ENCODE measurements at places on chromosomes 5 and 9. TPM values are rescaled to one million over a fixed set of nuclear protein-coding genes. Genes with fewer than 3 reads are reported as not detected.

The SH2D3C gene
- not detected for total RNA-seq

The RNF180 gene
- 0.29 TPM for total RNA-seq

The IL4 gene
- not detected for total RNA-seq

The PAEP gene
- not detected for total RNA-seq

The DMAC1 gene
- 28.7 TPM for total RNA-seq

The NXNL2 gene
- total RNA-seq = not detected

DNA sequence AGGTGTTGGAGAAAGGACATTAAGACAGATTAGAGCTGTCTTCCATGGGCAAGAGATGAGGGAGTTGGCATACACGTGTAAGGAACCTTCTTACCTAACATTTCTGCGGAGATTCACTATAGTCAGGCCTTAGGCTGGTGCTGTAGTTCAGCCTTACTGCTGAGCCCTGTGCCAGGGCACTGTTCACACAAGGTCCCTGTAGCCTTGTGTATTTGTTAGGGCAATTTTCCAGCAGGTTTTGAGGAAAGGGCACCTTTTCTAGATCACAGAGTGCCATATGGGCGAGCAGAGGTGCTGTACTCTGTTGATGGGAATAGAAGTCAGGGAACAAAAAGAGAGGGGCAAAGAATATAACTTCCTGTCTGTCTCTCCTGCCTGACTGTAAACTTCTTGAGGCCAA is 15.6 kb downstream of the PALM2AKAP2 start:
- DNase-seq = no peak

DNA sequence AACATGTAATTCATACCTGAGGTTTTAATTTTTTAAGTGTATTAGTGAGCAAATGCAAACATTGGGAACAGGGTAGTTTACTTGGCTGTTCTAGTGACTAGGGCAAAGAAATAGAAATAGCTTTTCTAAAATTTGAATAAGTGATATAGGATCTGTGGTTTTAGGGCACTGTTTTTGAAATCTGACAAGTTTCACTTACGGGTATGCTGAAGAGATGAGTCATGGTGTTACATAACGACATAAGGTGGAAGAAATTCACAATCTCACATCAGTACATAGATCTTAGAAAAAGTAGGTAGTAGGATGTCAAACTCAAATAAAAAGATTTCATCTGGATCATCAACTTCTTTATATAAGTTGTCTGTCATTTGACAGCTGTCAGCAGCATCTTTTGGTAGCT is 772.3 kb downstream of the MAT2B start:
- no peak for DNase-seq

- DNase-seq = no peak
These were observed 53.0 kb upstream of the NXNL2 start for GRCh38 chr9:88481933-88482332.

GRCh38 chr9:93266521-93267001 is 82.6 kb downstream of the WNK2 start:
- no peak for DNase-seq

DNA sequence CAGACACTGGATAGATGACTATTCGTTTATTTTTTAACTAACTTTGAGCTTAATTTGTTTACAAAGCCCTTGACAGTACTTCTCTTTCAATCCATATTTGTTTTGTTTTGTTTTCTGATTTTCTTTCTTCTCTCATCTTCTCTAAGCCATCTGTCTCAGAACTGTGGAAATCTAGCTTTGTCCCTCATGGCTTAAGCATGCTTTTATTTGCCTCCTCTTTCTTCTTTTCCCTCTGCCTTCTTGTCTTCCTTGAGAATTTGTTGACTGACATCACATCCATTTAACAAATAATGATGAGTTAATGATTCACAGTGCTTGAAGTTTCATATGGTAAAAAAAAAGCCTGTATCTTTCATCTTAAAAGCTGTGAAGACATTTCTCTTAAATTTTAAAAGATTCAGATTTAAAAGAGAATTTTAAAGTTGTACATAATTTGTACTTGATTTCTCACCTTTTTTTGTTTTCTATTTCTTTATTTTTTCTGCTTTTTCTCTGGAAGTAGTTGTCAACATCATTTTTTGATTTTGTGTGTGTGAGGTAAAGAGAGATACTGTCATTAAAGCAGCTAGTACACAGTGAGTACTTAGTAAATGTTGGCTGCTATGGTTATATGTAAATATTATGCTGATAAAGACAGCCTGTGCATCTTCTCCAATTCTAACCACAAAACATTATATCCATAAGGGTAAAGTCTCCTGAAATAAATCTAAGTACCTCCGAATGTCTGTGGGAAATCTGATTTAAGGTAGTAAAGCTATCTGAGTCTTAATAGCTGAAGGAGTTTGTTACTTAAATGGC is 13.9 kb upstream of the SGCD start:
- no peak for DNase-seq

DNA sequence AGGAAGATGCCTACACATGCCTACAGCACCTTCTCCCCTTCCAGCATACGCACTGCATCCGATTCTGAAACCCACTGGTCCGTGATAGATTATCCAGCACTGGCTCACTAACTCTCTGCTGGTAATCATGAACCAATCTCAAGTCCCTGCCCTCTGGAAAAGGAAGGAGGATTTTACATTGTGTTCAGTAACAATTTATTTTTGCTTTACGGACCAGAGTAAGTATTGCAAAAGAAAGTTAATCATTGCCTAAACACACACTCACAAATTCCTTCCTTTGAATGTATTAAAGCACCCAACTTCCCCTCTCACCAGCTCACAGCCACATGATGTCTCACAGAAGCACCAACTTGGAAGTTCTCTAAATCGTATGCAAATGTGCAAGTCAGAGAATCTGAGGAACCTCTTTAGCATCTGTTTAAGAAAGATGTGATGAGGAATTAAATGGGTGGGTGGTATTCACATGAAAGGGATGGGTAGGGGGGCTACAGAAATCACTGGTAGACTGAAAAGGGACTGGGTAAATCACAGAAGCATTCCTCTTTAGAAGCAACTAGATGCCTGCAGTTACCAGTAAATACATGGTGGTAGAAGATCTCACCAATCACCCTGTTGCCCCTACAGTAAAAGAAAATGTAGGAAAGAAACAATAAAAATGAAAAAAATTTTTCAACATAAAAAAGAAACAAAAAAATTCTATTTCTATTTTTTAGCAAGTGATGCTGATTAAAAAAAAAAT is 8.4 kb downstream of the GNAQ start:
- DNase-seq = peak; percentile 77

GRCh38 chr9:95461448-95462248 is 55.1 kb downstream of the PTCH1 start:
- DNase-seq = no peak

DNA sequence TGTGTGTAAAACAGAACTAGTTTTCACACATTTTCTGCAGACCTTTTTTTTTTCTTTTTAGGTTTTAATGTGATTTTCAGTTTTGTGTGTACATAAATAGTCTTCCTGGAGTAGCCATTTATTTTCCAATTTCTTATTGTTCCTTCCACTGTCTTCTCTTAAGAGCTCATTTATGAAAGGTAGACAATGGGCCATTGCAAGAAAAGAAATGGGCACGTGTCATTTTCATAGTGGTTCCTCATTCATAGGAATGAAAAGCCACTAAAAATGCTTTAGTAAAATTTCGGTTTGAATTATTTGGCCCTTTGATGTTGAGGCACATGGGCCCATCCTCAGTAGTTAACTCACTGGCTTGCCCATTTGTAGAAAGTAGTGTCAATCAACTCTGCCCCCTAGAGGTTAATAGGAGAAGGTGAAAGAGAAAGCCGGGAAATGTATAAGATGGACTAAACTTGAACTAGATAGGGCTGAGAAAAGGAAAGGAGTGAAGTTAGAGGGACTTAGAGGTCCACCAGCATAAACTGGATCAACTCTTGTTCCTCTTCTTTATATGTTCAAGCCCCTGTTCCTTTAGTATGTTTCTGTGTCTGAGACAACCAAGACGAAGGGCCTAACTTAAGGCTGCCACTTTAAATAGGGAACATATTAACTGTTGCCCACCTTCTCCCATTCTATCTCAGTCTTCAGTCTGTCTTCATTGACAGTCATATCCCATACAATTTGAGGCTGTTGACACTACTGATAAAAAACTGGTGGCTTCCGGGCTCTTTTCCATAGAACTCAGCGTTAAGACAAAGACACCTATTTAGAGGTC is 72.6 kb downstream of the SMARCA2 start:
- DNase-seq = peak; percentile 87

DNA sequence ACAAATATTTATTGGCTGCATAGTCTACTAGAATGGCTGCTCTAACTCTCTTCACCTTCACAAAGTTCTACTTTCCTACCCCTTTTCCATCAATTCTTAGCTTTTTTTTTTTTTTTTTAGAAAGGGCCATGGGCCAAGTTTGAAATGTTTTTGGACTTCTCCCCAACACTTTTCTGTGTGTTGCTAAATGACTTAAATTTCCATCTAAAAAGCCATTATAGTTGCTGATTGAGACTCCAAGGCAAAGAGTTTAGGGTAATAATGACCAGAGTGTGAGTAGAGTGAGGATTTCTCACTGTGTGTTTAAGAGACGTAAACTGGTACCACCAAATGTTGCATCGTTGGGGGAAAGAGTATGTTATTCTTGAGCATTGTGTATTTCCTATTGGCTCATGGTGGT is 24.4 kb downstream of the TNC start:
- no peak for DNase-seq

- DNase-seq = no peak
These were observed 44.9 kb upstream of the ZNF366 start for GRCh38 chr5:72552041-72552557.

DNA sequence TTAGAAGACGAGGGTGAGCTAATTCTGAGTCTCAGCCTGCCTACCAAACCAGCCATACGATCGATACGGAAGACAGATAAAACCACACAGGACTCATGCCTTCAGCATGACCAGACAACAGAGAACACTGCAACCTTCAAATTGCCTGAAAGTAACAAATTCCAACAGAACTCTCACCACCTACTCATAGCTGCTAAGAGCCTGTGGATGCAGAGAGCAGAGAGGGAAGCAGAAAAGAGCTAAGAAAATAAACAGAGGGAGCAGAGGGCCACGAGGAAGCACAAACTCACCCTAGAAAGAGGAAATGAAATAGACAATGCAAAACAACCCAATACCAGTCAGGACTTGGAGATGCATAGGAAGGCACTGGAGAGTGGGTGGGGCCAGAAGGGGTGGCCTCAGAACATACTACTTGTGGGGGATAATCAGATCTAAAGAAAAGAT is 86.7 kb upstream of the TAS2R1 start:
- peak; percentile 52 for DNase-seq

- no peak for DNase-seq
These were observed 20.0 kb upstream of the FCN1 start for GRCh38 chr9:134937566-134938345.

DNA sequence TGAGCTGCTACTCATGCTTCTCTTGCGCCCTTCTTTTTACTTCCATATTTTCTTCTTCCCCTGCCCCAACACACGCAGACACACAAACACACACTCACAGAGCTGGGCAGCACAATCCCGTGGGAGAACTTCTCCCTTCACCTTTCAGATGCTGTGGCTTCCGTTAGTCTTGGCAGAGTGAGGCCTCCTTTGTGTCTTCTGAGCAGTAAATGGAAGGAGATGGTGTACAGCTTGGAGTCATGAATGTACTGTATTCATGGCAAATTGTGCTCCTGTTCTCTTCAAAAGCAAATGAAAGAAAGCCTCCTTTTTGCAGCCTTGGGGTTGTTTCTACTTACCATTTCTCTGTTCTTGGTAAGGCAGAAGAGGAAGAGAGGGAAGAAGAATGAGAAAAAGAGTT is 456.6 kb upstream of the TLE4 start:
- no peak for DNase-seq

DNA sequence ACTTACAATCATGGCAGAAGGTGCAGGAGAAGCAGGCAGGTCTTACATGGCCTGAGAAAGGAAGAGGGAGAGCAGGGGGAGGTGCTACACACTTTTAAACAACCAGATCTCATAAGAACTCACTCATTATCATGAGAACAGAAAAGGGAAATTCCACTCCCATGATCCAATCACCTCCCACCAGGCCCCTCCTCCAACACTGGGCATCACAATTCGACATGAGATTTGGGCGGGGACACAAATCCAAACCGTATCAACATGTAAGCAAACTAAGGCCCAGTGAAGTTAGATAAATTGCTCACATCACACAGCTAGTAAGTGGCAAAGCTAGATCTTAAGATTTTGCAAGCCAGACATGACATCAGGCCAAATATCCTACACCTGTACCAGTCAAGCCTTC is 48.3 kb upstream of the RIC1 start:
- no peak for DNase-seq

- DNase-seq = no peak
These were observed 1889.4 kb upstream of the CDH9 start for GRCh38 chr5:28927559-28928326.

DNA sequence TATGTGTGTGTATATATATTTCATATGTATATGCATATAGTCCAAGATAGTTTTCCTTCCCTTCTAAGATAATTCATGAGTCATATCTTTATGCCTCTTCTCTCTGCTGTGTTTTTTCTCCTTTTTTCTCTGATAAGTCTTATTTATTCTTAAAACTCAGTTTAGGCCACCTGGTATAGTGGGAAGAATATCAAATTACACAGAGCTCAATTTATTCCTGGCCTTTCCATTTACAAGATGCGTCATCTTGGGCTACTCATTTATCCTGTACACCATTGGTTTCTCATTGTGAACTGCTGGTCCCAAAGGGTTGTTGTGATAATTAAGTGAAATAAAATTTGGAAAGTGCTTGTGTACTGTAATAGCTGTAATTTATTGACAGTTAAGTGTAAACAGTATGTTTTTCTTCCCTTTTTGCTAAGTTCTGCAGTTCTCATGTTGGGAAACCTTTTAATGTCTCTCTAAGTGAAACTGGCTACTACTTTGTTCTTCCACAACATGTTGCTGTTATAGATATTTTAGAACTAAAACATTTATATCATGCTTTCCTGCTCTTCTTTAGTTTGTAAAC is 19.4 kb downstream of the CCDC171 start:
- DNase-seq = no peak

DNA sequence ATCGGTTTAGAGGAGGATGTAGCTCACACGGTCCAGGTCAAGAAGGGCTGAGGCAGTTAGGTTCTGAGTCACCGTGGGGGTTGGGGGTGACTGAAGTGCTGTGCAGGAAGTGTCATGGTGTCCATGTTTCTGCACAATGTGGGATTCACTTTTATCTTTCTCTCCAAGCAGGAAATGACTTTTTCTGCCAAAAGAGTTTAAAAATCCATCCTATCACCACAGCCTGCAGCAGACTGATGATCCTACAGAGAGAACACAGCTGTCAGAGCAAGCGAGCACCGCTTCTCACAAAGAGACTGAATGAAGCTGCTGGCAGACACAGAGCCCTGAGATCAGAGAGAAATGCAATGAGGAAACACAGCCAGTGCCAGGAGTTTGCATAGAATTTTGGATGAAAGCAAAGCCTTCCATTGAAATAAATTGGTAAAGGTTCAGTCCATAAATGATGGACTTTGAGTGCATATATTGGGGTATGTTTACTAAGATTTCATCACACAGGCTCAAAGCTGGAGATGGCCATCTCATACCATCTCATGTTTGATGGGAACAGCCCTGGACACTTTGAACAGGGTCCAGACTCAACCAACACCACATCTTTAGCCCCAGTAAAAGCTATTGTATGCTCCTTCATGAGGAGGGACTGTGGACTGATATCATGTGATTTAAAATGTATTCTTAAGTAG is 213.9 kb upstream of the FBXL7 start:
- no peak for DNase-seq

- no peak for DNase-seq
These were observed 377.0 kb upstream of the RIOK2 start for GRCh38 chr5:97559827-97560598.

GRCh38 chr5:91077623-91078022 is 305.5 kb downstream of the ARRDC3 start:
- no peak for DNase-seq
